Right renal cortex interstitium (tissue), 3 donors: ENCODE measurements at places on chromosomes 2 and 18. TPM values are rescaled to one million over a fixed set of nuclear protein-coding genes. Genes with fewer than 3 reads are reported as not detected.

DNA sequence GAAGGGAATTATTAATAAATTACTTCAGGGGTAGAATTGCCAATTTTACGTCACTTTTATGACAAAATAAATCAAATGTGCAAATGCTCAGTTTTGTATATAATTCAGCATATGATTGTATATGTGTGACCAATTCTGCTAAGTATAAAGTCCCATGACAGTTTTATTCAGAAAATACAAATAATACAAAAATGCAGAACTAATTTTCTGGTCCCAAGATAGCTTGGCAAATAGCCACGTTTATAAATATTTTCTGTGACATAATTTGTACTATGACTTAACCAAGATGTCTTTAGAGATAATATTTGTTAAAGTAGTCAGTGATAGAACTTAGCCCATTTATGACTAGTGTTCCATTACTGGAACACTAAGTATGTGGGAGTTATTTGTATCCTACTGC, 24.2 kb upstream of the CAB39 start:
- no peak for DNase-seq

- no peak for DNase-seq
These were observed 955.8 kb downstream of the TDRD15 start for GRCh38 chr2:22079583-22079982.

DNA sequence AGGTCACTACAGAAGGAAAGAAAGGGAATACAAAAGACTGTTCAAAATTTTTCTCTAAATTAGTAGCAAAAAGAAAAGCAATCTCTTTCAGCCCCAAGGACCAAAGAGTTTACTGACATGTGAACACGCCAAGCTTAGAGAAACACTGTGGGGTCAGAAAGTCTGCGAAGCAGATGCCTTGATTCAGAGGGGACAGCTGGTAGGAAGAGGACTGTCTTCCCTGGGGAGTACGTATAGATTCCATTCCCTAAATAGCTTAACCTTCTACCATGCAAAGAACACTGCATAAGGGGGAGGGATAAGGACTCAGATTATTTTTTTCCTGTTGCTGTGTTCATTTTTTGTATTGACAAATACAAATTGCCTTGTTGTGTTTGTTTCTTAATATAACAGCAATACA, 96.1 kb downstream of the IRS1 start:
- DNase-seq = no peak

GRCh38 chr2:140465301-140465700, 1665.5 kb downstream of the LRP1B start:
- DNase-seq = no peak

DNA sequence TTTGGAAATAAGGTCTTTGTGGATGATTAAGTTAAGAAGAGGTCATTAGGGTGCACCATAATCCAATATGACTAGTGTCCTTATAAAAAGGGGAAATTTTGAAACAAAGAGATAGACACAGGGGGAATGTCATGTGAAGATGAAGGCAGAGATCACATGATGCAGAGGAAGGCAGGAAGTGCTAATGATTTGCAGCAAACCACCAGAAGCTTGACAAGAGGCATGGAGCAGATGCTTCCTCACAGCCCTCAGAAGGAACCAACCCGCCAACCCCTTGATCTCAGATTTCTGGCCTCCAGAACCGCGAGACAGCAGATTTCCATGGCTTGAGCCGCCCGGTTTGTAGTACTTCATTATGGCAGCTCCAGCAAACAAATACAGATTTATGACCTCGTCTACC, 17.4 kb upstream of the SMARCAL1 start:
- no peak for DNase-seq

Gene ASPRV1
- 4.6 TPM for polyA plus RNA-seq

GRCh38 chr2:43269074-43269572, 42.7 kb upstream of the ZFP36L2 start:
- no peak for DNase-seq

DNA sequence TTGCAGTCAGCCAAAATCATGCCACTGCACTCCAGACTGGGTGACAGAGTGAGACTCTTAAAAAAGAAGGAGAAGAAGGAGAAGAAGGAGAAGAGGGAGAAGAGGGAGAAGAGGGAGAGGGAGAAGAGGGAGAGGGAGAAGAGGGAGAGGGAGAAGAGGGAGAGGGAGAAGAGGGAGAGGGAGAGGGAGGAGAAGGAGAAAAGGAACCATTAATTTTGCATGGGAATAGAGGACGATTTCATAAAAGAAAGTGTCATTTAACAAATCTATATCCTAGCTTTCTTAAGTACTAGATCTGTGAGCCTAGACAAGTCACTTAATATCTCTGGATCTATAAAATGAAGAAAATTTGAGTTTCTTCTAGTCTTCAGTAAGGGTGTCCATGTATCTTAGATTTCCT, 9.6 kb downstream of the NOL10 start:
- no peak for DNase-seq

- DNase-seq = no peak
These were observed 25.1 kb upstream of the CAB39 start for GRCh38 chr2:230687498-230687897.
